ENCODE measurements at places on chromosomes 3 and 15. TPM values are rescaled to one million over a fixed set of nuclear protein-coding genes. Genes with fewer than 3 reads are reported as not detected.

IFT122 gene
- 26.7 TPM for total RNA-seq

GP9 gene
- not detected for total RNA-seq

- no peak overlapping the region for H3K27ac ChIP-seq
- H3K4me1 ChIP-seq, result no peaks in the 10 kb centered on the region
- no peak overlapping the region for H3K4me3 ChIP-seq
- no peaks in the 10 kb centered on the region for H3K27me3 ChIP-seq
Measured at GRCh38 chr3:147462856-147463255, 53.7 kb downstream of the ZIC1 start.

DNA sequence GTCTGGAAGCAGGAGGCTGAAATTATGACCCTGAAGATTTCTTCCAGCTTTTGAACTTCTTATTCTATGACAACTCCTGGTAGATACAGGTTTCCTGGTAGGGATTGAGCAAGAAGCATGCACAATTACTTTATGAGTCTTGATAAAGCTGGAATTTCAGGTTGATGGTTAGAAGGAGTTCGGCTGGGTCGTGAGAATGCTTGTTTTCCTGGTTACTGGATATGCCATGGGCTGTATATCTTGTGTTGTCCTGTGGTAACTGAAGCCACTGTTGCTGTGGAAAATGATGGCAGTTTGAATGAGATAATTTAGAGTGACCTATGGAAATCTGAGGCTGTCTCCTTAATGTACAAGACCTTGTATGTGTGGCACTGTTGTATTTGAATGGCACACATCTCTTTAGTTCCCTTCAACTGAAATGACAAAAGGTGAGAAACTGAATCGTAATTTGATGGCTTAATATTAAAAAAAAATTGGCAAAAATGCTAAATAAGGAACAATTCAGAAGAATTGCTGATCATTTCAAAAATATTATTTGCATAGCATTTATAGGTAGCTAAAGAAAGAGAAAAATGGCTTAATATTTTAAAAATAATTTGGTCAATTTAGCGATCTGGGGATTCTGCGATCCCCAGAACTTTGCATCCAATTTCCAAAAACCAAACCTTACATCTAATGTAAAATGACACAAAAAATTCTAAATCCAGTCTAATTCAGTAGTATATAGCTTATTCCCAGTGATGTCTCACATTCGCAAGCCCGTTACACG is 1.1 kb upstream of the UBE2E1 start:
- DNase-seq, result no peak
- no peaks in the 10 kb centered on the region for H3K27me3 ChIP-seq
- no peaks in the 10 kb centered on the region for H3K36me3 ChIP-seq
- no peak overlapping the region for H3K4me3 ChIP-seq

DNA sequence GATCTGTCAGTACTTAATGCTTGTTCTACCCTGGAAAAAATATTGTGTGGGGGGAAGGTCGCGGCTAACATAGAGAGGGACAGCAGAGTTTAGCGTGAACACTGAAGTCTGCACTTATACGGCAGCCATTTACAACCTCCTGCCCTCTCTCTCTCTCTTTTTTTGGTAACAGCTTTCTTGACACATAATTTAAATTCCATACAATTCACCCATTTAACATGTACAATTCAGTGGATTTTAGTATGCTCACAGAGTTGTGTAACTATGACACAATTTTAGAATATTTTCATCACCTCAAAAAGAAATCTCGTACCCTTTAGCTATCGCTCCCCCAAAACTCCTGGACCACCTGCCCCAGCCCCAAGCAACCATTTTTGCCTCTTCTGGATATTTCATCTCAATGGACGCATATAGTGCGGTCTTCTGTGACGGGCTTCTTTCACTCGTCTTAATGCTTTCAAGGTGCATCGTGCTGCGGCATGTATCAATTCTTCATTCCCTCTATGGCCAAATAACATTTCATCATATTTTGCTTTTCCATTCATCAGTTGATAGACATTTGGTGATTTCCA is 141.8 kb downstream of the XXYLT1 start:
- no peak overlapping the region for H3K27ac ChIP-seq
- peaks cover 26% of the 10 kb centered on the region for H3K4me1 ChIP-seq
- no peaks in the 10 kb centered on the region for H3K36me3 ChIP-seq
- no peak for DNase-seq

GRCh38 chr3:11307830-11308432 is 35.7 kb downstream of the ATG7 start:
- H3K27me3 ChIP-seq, result no peaks in the 10 kb centered on the region
- peaks cover 66% of the 10 kb centered on the region for H3K36me3 ChIP-seq
- no peak overlapping the region for H3K4me3 ChIP-seq
- H3K4me1 ChIP-seq, result peaks cover 9% of the 10 kb centered on the region
- H3K27ac ChIP-seq, result no peak overlapping the region
